ENCODE measurements at places on chromosomes 16 and 17. TPM values are rescaled to one million over a fixed set of nuclear protein-coding genes. Genes with fewer than 3 reads are reported as not detected.

WNT9B gene
- not detected for polyA plus RNA-seq

FGF11 gene
- polyA plus RNA-seq, result not detected

MYO1C gene
- 62.6 TPM for polyA plus RNA-seq

CDH5 gene
- 1.5 TPM for polyA plus RNA-seq

MT4 gene
- not detected for polyA plus RNA-seq

MPO gene
- polyA plus RNA-seq, result 0.38 TPM

RCVRN gene
- not detected for polyA plus RNA-seq

SLC43A2 gene
- 2.1 TPM for polyA plus RNA-seq

GFAP gene
- polyA plus RNA-seq, result 1.4 TPM

GRCh38 chr17:2198927-2199326 lies 104.7 kb downstream of the SMG6 start:
- no peak for DNase-seq

GRCh38 chr16:23274968-23275367 lies 27.1 kb upstream of the SCNN1B start:
- DNase-seq, result no peak

- DNase-seq, result no peak
Measured at GRCh38 chr16:20726661-20727060, 15.0 kb downstream of the THUMPD1 start.

GRCh38 chr17:74935585-74936469 lies at the start of gene OTOP3:
OTOP3 (plus strand) TSS chr17:74935898; CDS start chr17:74935922, 24 bp downstream.
- no peak for DNase-seq

DNA sequence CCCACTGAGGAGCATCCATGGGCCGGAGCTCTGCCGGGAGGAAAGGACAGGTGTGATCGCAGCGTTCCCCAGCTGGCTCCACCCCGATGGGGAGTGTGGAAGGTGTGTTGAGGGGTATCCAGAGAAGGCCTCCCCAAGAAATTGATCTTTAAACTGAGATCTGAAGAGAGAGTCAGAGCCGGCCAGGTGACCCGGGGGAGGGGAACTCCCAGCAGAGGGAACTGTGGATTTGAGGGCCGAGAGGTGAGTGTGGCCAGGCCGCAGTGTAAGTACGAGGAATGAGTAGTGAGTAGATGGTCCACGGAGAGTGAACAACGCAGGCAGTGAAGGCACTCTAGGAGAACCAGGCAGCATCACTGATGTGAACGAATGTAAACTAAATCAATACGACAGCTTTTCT lies 80.2 kb downstream of the RPTOR start:
- no peak for DNase-seq

GRCh38 chr17:7687072-7687907 lies at the start of gene TP53:
TP53 (minus strand) TSS chr17:7687490; CDS start chr17:7676594, 10,896 bp downstream.
- peak; percentile 92 for DNase-seq

DNA sequence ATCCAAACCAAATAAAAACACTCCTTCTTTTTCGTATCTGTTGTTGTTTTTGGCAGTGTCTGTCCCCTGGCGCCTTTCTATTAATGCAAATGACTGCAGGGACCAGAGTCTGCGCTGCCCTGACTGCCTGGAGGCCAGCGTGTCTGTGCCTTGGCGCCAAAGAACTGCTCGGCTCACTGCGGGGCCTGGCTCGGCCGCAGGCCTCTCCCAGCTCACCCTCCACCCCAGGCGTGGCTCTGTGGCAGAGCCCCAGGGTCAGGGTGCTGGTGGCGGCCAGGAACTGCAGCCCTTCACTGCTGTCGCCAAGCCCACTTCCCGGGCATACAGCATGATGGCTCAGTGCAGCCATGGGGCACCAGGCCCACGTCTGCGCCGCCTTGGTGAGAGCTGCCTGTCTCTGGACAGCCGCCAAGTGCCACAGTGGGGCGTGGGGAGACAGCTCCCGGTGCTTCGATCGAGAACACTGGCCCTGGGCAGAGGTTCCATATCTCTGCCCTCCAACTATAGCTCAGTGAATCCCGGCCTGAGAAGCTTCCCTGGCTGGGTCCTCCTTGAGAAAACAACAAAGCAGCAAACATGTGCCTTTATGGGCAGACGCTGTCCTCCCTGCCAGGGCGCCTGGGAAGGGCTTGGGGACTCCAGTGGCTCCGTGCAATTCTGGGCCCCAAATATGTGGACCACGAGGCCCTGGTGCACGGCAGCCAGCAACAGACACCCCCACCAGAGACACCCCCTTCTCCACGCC lies 11.1 kb downstream of the CANT1 start:
- DNase-seq, result peak; percentile 89

GRCh38 chr16:73059779-73060615 lies 12.1 kb upstream of the ZFHX3 start:
- DNase-seq, result no peak

DNA sequence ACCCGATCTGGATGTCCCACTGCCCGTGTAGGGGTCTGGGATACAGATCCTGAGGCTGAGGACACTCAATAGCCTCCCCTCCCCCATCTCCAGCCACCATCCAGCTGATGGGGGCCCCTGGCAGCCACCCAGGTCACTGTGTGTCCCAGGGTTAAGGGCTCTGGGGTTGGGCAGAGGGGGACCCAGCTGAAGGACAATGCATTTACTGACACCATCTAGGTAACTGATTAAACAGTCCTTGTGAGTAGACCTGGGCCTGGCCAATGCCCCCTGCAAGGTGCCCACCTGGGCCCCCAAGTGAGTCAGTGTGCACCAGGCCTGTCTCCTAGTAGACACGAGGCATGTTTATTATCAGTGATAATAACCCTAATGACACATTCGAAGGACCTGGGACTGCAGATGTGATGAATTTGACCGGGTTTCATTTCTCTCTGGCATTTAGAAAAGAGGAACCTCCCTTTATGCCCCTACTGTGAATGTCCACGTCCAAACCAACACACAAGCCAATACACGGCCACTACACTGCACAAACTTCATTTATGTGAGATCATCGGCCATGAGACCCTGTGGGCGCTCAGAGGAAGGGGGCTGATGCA lies 261.9 kb upstream of the FOXF1 start:
- no peak for DNase-seq

GRCh38 chr17:7867881-7868329 lies 10.1 kb downstream of the CYB5D1 start:
- DNase-seq, result no peak

DNA sequence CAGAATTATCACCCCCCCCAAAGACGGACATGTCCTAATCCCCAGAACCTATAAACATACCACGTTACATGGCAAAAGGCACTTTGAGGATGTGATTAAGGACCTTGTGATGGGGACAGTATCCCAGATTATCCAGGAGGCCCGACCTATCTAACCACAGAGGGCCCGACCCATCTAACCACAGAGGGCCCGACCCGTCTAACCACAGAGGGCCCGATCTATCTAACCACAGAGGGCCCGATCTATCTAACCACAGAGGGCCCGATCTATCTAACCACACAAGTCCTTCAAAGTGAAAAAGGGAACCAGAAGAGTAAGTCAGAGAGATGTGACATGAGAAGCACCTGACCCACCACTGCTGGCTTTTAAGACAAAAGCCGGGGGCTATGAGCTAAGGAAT lies 56.8 kb downstream of the ANKFY1 start:
- no peak for DNase-seq

DNA sequence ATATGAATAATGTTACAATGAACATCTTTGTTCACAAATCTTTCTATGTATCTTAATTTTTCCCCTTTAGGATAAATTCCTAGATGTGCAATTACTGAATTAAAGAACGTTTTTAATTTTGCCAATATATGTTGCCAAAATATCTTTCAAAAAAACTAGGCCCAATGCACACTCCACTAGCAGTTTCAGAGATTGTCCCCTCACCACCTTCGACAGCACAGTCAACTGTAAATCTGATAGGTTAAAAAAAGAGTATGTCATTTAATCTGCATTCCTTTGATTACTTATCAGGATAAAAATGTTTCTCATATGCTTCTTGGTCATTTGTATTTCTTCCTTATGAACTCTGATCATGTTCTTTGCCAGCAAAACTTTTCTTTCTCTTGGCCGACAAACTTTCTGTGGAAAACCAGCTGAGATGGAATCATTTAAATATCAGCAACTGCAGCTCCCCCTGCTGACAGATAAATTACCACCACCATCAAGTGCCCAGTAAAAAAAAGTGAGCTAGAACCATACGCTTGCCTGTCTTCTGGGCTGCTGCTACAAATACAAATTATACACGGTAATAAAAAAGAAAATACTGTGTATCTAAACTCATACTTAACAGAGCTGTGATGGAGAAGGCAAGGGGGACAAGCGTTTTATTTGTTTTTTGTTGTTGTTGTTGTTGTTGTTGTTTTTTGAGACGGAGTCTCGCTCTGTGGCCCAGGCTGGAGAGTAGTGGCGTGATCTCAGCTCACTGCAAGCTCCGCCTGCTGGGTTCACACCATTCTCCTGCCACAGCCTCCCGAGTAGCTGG lies 19.6 kb upstream of the KANSL1 start:
- DNase-seq, result no peak

DNA sequence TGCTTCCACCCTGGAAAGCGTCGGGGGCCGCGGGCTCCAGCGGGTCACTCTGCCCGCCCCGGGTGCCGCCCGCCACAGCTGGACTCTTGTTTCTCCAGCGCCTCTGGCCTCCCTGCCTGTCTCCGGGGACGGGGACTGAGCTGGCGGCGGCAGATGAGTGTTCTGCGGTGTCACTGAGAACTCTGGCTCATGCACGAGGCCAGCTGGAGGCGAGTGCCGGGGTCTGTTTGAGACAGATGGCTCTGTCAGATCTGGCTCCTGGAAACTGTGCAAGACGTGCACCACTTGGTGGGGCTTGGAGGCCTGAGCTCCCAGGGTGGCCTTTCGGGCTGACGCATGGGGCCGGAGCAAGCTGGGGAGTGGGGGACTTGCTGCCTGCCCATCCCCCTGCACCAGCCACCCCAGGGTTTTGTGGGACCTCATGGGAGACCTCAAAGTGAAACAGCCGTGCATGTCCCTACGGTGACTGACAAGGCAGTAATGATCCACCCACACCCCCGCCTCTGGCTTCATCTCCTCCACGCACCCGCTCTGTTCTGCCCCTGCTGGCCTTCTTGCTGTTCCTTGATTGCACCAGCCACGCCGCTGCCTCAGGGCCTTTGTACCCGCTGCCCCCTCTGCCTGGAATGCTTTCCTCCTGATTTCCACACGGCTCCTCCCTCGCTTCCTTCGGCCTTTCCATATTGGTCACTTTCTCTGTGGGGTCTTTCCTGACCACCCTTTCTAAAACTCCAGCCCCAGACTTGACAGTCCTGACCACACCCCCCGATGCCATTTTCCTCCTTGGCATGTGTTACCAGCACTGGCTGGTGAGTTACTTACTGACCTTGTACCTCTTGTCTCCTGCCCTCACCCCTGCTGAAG lies 174.9 kb upstream of the CIBAR2 start:
- DNase-seq, result no peak

DNA sequence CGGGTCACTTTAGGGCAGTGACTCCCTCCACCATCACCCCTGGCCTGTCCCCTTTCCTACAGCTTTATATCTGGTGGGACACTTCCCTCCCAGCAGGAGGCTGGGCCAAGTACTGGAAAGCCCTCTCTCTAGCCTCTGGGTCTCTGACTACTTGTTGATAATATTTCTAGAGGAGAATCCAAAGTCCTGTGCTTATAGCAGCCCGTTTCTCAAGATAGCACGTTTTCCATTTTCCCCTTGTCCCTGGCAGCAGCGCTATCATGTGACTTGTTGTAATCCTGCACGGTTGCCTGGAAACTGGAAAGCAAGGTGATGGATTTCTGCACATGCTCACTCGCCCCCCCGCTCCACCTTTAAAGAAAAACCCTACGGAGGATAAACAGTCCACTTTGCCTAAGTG lies 3.3 kb upstream of the AXIN2 start:
- DNase-seq, result no peak

- no peak for DNase-seq
Measured at GRCh38 chr17:8820311-8821010, 21.3 kb upstream of the MFSD6L start.

- peak; percentile 78 for DNase-seq
Measured at GRCh38 chr16:82603784-82604411, 22.9 kb upstream of the CDH13 start.

- no peak for DNase-seq
Measured at GRCh38 chr17:57415751-57416207, 159.5 kb downstream of the MSI2 start.

- no peak for DNase-seq
Measured at GRCh38 chr17:78005452-78006171, 47.1 kb downstream of the TNRC6C start.

GRCh38 chr17:74259667-74260524 lies 14.1 kb upstream of the DNAI2 start:
- DNase-seq, result no peak
